ENCODE measurements at places on chromosomes 13 and 19.

DNA sequence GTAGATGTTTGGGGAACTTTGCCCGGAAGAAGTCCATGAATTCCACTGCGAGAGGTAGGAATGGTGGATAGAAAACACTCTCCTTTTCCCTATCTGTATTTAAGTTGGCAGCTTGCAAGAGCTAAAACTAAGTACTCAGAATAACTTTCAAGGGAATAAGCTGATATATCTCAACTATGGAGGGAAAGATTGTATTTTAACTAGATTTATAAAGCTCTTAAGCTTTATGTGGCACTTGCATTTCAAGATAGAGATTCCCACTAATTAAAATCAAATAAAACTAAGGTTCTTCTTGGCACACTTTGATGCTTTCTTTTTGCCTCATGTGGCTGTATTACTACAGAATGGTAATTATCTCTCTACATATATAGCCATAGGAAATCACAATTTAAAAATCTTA is 149.7 kb upstream of the STARD13 start:
- DNase-seq: no peak

DNA sequence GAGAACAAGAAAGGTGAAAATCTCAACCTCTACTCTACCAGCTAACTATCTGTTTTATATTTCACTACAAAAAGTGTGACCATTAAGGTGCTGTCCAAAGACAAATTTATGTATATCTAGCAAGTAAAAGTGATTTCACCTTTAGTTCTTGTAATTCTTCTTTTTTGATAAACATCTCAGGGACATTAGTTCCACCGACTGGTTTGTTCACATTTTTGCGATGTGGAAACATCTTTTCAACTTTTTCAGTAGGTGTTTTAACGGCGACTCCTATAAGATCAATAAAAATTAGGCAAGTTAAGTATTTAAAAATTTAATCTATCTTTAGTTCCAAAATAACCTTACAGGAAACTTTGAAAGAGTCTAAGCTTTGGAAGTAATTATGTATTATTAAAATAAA is 33.3 kb downstream of the CLDN10 start:
- DNase-seq: no peak

- DNase-seq: no peak
Measured at GRCh38 chr19:22606954-22607652, 27.0 kb upstream of the ZNF492 start.

GRCh38 chr13:39955560-39955959 is 300.1 kb downstream of the COG6 start:
- no peak for DNase-seq

- no peak for DNase-seq
Measured at GRCh38 chr13:66068683-66069082, 1161.5 kb downstream of the PCDH9 start.

Data from DMS53 (cell line).